ENCODE measurements at places on chromosomes 2 and 18.

DNA sequence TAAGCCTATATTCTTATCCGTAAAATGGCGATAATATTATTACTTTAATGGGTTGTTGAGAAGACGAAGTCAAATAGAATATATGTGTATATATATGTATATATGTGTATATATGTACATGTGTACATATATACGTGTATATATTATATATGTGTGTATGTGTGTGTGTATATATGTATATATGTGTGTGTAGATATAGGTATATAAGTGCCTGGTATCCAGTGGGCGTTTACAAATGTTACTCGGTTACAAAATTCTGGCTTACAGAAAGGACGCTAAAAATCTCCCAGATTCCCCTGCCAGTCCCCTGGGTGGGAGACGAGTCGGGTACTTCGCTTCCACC lies 295 bp upstream of the MTX2 start:
- no peak for DNase-seq

DNA sequence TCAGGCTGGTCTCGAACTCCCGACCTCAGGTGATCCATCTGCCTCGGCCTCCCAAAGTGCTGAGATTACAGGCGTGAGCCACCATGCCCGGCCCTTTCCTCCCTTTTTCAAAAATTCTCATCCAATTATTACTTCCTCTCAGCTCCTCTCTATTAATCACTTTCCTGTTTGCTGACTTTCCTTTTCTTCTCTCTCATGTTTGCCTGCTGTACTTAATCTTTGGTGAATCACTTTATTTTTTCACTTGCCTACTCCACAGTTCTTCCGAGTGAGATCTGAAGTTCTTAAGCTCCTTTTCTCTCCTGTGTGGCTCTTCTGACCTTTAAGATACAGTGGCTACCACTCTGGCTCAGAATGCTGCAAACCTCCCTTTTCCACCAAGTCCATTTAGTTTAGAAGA lies 126.3 kb upstream of the SERTAD2 start:
- no peak for DNase-seq

- no peak for DNase-seq
Measured at GRCh38 chr2:233820774-233821105, 33.6 kb downstream of the HJURP start.

DNA sequence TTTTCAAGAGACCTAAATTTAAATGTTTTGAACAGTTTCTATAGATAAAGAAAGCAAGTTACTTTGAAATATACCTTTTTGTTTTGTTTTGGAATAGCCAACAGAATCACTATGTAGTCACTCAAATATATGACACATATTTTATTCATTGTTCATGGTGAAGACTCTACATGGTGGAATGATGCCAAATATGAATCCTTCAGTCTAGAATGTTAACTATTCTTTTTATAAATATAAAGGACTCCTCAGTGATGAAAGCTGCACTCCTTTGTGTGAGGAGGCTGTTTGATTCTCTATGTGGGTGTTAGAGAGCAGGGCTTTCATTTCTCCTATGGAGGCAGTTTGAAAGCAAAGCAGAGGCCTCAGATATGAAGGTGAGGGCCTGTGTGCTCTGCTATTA lies 396.4 kb upstream of the LRRTM1 start:
- DNase-seq: no peak

DNA sequence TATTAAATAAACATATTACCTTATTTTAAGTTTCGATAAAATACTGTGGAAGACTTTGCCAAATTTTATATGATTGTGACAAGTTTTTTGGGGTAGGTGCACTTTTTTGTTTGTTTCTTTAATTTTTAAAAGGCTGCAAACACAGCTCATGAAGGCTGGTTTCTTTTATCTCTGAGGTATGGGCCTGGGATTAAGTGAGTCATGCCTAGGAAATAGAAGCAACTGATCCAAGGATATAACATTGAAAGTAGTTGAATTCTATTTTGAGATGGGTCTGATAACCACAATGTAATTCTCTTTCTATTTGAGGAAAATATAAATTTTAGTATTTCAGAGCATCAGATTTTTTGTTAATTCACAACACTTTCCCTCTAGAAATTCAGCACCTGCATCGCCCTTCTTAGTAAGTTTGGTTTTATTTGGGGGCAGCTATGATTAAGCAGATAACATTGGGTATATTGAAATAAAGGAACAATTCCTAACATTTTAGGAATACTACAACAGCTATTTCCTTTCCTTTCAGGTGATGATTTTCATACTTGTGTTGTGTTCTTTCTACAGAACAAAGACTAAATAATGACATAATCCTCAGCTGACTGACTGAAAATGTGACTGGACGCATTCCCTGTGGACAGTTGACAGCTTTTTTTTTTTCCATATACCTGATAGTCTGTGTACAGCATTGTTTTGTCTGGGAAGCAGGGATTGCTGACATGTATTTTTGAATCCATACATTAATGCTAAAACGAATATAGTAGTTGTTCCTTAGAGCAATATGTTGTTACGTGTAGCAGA lies 16.8 kb downstream of the RBM45 start:
- DNase-seq: no peak

- DNase-seq: no peak
Measured at GRCh38 chr2:109689182-109689930, 75.2 kb downstream of the SOWAHC start.

DNA sequence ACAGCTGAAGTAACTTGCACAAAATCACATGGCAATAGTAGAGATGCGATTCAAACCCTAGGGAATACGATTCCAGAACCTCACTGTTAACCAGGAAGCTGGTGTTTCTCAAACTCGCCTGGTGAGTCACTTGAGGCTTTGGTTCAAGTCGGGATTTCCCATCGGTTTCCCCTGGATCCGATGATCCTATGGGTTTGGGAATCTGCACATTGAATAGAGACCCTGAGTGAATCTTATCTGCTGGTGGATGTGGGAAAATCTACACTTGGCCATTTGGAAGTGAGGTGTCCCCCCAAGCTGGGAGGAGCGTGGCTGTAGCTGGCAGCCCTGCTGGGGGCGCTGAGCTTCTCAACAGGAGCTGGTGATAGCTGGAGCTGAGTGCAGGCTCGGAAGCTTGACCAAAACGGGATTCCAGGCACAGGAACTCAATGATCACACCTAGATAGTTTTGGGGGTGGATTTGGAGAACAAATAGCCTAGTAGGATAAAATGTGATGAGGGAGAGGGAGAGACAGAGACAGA lies 135.4 kb downstream of the PRKCE start:
- no peak for DNase-seq

DNA sequence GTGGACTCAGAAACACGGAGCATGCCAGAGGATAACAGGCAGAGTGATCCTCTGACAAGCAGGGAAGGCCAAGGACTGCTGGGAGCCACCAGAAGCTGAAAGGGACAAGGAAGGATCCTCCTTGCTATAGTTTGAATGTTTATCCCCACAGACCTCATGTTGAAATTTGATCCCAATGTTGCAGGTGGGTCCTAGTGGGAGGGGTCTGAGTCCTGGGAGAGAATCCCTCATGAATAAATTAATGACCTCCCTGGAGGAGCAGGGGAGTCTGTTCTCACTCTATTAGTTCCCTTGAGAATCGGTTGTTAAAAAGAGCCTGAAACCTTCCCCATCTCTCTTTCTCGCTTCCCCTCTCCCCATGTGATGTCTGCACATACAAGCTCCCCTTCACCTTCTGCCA lies 124.4 kb downstream of the FBXO15 start:
- no peak for DNase-seq

- no peak for DNase-seq
Measured at GRCh38 chr18:7221424-7222155, 9.3 kb upstream of the LRRC30 start.

DNA sequence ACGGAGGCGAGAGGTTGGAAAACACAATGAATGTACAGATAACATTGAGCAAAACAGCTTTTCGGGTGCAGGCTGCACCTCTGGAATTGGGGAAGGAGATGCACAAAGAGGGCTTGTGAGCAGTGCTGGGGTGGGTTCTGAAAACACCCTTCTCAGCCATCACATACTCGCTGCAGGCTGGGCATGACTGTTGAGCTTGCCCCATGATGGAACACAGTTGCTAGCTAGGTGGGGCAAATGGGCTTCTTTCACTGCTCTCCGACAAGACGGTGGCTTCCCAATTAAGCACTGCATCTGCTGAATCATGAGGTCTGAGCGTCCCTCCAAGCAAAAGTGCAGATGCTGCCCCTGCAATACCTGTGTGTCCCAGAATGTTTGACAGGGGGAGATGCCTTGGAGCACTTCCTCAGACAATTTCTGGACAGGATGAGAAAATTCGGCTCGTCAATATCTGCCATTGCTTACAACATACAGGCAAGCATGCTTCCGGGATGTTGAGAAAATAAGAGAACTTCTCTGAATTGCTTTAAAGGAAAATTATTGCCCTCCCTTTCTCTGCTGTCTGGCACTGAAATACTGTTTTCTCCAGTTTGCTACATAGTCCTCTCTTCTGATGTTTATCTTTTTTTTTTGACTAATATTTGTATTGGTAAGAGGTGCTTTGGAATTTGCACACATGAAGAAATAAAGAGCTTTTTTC lies 77.3 kb upstream of the SH3BP4 start:
- DNase-seq: no peak

GRCh38 chr2:168500516-168500915 lies 44.4 kb downstream of the CERS6 start:
- no peak for DNase-seq

GRCh38 chr2:175156534-175156933 lies 11.5 kb downstream of the ATF2 start:
- DNase-seq: no peak

- DNase-seq: no peak
Measured at GRCh38 chr2:10150436-10150835, 27.9 kb downstream of the RRM2 start.

- no peak for DNase-seq
Measured at GRCh38 chr2:58054264-58054663, 7.7 kb downstream of the VRK2 start.

DNA sequence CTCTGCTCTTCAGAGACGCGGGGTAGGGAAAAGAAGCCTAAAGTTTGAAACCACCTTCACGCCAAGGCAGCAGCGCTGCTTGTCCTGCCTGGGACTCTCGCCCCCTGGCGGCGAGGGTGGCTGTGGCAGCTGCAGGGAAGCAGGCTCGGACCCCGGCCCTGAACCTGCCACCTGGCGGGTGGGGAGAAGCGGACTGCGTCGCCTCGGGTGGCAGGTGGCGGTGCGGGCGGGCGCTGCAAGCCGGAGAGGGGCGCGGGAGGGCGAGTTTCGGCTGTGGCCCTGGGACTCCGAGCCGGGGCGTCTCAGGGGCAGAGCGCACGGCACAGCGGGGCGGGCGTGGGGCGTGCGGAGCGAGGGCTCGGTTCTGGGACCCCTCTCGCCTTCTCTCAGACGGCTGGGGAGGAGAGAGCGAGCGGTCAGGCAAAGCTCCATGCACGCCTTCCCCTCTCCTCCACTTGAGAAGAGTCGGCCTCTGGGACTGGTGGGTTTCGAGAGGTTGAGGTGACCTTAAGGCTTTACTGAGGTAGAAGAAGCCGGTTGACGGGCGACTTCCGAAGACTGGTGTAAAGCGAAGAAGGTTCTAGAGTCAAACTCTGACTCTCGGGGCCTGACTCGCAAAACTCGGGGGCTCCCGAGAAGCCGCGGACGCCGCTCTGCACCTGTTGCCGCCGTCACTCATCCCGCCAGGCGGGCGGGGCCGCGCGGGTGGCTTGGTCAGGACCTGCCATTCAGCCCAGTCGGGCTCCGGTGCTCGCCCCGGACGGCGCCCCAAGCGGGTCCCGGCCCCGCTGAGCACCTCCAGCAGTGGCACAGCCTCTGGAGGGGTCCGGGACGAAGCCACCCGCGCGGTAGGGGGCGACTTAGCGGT lies 1.1 kb upstream of the BOLL start:
- peak; percentile 67 for DNase-seq

GRCh38 chr2:145741181-145741580 lies 1221.3 kb upstream of the ZEB2 start:
- DNase-seq: no peak

- DNase-seq: no peak
Measured at GRCh38 chr18:36676629-36677028, 152.2 kb downstream of the TPGS2 start.

GRCh38 chr2:241020629-241021190 lies 22.3 kb downstream of the SNED1 start:
- no peak for DNase-seq
